Urothelium cell line (cell line): ENCODE measurements at places on chromosomes 13 and 19.
A peak's percentile ranks its signal among the peaks of the same experiment; 100 is the strongest.

DNA sequence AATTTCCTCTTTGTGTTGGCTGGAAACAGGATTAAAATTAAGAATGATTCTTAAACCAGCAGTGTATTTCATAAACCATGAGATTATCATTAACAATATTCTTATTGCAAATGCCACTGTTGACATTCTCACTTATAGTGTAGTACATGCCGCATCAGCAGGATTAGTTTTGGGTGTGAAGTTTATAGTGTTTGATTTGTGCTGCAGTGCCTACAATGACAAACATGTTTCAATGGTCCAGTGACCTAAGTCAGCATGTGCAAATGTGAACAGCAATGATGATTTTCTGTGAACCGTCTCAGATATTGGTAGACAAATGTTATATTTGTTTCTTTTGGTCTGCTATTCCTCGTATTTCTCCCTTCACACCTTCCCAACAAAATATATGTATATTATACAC, 49.8 kb upstream of the TDRD3 start:
- DNase-seq: no peak

DNA sequence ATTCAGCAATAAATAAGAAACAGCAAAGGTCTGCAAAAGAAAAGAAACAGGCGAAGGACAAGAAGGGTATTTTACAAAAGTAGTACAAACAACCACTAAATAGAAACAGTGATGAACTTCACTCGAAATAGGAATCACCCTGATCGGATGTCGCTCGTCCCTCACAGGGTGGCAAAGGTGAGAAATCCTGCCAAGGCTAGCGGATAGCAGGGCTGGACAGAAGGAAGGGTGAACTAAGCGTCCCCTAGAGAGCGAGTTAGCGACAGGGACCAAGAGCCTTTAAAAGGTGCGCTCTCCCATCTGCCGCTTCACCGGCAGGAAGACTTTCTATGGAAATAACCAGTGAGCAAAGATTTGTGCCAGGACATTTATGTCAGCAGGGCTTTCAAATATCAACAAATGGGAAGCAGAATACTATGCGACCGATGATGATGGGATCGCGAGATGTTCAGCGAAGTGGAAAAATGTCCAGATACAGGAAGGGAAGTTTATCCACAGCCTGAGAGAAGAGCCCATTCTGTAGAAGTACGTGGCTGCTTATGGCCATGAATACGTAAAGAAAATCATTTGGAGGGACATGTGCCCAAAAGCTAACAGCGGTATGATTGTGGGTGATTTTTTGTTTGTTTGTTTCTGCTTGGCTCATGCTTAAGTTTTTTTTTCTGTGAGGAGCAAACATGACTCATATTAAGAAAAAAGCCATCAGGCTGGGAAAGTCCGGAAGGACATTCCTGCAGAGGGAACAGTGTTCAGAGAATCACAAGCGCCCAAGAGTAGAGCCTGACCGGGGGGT, 18.9 kb downstream of the ELAVL1 start:
- peak; percentile 52 for DNase-seq

- no peak for DNase-seq
Measured at GRCh38 chr13:75371203-75371602, 110.8 kb downstream of the TBC1D4 start.

- DNase-seq: no peak
Measured at GRCh38 chr13:44622261-44622660, 46.1 kb upstream of the TSC22D1 start.

DNA sequence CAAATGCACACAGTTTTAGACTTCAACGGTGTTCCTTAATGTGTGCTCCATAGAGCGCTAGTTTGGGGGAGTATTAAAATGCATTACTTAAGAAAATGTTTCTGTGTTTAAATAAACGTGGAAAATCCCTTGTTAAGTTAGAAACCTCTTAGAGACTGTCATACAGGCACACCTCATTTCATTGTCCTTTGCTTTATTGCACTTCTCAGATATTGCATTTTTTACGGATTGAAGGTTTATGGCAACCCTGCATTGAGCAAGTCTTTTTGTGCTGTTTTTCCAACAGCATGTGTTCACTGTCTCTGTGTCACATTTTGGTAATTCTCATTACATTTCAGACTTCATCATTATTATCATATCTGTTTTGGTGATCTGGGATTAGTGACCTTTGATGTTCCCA, 244.0 kb downstream of the GGACT start:
- no peak for DNase-seq

DNA sequence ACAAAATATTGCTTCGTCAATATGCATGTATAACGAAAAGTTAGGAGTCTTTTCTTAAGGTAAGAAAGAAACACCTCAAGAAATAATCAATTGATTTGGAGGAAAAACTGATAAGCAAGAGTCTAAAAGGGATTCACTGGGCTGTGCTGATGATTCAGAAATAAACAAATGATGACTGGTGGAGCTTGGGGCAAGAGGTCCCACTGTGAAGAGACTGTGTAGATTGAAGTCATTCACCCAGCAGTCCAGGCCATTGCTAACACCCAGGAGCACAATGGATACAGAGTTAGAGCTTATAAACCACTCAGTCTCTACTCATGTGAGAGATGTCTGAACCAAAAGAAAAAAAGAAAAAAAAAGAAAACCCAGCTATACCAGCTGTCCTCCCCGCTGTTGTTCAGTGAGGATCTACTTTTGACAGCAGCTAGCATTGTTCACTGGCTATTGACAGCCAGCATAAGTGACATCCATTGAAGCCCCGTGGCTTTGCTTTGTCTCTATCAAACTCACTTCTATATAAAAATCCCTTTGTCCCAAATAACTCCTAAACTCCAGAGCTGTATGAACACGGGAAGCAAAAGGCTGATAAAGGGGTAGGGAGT, 255.5 kb downstream of the KCTD12 start:
- DNase-seq: no peak

GRCh38 chr19:27744926-27745768, 1467.8 kb downstream of the UQCRFS1 start:
- no peak for DNase-seq

DNA sequence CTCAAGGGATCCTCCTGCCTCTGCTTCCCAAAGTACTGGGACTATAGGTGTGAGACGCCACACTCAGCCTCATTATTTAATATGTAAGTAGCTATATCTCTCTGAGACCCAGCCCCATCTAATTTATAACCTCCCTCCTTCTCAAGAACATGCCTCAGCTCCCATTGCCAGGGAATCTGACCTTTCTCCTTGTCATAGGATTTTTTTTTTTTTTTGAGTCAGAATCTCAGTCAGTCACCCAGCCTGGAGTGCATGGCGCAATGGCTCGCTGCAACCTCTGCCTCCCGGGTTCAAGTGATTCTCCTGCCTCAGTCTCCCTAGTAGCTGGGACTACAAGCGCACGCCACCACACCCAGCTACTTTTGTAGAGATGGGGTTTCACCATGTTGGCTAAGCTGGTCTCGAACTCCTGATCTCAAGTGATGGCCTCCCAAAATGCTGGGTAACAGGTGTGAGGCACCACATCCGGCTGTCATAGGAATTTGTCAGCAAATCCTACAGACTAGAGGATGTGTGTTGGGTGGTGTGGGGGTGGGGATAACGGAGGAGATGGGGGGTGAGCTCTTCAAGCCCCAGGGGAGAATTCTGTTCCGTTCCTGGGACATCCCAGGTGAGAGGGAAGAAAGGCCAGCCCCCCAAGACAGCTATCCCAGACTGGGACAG, 5.1 kb upstream of the EPS8L1 start:
- no peak for DNase-seq

DNA sequence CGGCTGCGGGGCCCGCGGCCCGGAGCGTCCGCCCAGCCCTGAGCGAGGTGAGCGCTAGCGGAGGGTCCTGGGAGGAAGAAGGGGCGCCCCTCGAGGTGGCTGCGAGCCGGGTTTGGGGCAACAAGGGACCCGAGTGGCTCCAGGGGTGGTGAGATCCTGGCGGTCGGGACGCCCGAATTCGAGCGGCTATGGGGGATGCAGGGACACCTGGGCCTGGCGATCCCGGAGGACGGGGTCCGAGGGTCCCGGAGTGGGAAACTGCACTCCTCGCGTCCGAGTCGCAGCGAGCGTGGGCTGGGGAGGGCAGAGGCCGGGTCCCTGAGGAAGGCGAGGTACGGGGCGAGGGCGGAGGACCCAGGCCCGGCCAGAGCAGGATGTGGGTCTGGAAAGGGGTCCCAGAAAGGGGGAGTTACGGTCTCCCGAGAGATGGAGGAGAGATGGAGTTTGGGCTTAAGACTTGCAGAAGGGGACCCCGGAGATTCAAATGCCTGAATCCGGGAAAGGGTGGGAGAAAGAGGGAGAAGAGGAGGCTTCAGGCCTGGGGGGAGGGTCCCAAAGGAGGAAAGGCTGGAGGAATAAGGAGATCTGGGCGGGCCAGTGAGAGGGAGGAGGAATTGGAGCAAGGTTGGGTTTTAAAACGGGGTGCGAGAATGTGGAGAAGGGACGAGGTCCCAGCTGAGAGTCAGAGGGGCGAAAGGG, 542 bp downstream of the CACNG7 start:
- DNase-seq: no peak

DNA sequence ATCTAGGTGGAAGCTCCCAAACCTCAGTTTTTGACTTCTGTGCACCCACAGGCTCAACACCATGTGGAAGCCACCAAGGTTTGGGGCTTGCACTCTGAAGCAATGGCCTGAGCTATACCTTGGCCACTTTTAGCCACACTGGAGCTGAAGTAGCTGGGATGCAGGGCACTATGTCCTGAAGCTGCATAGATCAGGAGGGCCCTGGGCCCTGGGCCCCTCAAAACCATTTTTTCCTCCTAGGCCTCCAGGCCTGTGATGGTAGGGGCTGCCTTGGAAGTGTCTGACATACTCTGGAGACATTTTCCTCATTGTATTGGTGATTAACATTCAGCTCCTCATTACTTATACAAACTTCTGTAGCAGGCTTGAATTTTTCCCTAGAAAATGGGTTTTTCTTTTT, 273.7 kb downstream of the FGF9 start:
- DNase-seq: no peak

GRCh38 chr19:48246101-48246500, 9.6 kb downstream of the CARD8 start:
- no peak for DNase-seq

GRCh38 chr13:59510386-59510785, 653.3 kb downstream of the DIAPH3 start:
- no peak for DNase-seq

GRCh38 chr19:18967358-18968146, 26.5 kb upstream of the HOMER3 start:
- peak; percentile 35 for DNase-seq

DNA sequence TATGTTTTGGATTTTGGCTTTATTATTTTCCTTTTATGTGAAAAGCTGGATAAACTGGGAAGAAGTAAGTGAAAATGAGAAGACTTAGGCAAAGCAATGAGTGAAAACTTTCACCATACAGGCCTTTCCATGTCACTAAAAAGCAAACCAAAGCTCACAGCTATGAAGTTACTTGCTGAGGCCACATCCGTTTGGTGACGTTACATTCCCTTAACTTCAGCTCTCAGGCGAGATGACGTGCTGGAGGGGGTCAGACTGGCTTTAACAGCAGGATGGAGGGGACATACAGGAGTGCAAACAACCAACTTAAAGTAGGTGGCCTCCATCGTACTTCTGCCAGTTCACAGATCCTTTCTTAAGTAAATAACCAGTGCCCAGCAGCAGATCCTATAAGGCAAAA, 522.3 kb downstream of the MYO16 start:
- DNase-seq: no peak

GRCh38 chr13:70424428-70424827, 316.2 kb upstream of the KLHL1 start:
- no peak for DNase-seq
